ENCODE measurements at places on chromosomes 16 and 17.

GRCh38 chr16:56591377-56592060 is 2.2 kb downstream of the MT3 start:
- no peak for DNase-seq

DNA sequence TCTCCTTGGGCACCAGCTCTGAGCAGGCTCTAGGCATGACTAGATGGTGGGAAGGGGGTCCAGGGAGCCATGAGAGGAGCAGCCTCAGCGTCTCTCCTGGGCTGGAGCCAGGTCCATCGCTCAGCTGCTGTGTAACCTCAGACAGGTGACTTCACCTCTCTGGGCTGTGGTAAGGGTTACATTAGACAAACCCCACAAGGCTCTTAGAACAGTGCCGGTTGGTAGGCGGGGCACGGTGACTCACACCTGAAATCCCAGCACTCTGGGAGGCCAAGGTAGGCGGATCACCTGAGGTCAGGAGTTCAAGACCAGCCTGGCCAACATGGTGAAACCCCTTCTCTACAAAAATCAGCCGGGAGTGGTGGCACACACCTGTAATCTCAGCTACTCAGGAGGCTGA is 18.1 kb upstream of the NPTX1 start:
- no peak for DNase-seq

- DNase-seq, result no peak
Measured at GRCh38 chr16:30000735-30001631, 4.9 kb downstream of the INO80E start.

DNA sequence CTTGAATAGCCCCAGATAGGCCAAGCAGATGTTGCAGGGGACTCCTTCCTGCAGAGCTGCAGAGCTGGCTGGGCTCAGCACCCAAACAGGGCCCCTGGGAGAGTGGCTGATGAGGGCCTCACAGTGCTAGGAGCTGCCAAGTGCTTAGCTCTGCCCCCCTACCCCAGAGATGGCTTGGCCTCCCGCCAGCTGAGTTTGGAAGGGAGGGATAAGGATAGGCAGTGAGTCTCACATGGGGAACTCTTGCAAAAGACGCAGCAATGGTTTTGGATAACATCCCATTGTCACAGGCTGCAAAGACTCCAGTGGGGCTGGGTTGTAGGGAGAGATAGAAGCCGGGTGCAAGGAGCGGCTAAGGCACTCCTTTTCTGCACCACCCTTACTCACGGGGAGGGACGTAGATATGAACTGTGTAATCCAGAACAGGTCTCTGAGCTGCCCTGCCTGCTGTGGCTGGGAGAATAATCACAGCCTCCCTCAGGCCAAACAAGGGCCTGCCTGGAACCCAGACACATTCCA is 52.9 kb upstream of the MAF start:
- no peak for DNase-seq

DNA sequence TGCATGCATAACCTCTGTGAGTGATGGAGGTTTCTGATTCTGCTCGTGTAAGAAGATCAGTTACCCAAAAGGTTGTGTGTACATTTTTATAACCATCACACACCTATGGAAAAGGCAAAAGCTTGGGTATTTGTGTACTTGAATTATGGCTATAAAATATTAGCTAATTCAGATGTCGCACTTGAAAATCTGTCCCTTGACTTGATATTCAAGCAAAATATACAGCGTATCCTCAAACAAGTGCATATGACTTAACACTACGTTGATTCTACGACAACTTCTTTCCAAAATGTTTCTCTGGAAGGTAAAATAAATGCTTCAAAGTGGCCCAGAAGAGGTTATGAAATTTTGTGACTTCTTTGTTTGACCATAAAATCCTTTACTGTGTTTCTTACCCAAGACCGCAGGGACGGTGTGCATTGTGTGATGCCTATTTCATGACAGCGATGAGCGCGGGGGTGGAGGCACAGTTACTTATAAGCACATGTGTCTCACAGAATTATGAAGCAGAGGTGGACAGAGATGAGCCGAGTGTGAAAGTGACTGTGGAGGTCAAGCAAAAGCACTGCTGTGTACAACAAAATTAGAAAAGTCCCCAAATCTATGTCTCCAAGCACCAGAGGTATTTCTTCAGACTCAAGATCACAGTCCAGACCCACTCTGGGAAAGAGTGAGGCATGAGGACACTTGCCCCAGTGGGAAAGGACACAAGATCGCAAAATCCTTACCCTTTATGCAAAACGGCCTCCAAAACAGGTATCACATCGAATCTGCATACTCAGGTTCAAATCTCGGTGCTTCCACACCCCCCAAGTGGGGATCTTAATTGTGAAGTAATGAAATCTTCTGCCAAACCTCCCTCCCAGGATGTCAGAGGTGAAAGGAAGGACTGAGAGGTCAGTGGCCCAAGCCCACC is 4.1 kb upstream of the HOXB9 start:
- DNase-seq, result no peak

GRCh38 chr16:87015021-87015420 is 302.2 kb downstream of the C16orf95 start:
- DNase-seq, result no peak

GRCh38 chr16:83940630-83941378 is 12.2 kb upstream of the OSGIN1 start:
- DNase-seq, result no peak

- DNase-seq, result no peak
Measured at GRCh38 chr17:77396610-77397009, 255.8 kb downstream of the SEC14L1 start.

- no peak for DNase-seq
Measured at GRCh38 chr17:73754886-73755400, 110.7 kb upstream of the SDK2 start.

DNA sequence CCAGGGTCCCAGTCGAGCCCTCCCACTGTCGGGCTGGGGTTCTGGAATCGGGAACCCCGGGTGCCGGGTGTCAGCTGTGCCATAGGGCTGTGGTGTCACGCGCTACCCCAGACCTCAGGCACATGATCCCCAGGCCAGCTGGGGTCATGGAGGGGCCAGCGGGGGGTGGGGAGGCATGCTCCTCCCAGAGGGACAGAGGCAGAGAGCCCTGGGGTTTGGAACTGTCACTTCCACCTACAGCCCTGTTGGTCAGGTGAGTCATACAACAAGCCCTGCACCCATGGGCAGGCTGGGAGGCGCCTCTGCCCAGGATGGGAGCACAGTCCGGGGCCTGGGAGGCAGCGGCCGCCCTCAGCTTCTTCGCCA is 63.0 kb downstream of the BAIAP2 start:
- no peak for DNase-seq

- no peak for DNase-seq
Measured at GRCh38 chr16:12318661-12319427, 342.3 kb downstream of the SNX29 start.

DNA sequence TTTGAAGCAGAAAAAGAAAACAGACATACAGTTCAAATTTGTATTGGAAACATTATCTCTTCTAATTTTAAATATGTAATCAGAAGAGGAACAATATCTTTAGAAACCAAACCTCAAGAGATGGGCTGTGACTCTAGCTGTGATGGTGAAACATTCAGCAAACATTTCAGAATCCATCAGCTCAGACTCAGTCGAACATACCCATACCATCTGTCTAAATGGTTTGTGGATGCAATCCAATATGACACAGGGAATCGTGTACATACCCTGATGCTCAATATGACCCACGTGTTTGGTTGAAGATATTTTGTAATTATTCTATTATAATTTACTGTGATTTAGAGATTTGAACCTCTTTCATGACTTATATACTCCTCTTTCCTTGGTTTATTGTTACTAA is 665.2 kb upstream of the CDH8 start:
- DNase-seq, result no peak

GRCh38 chr17:62704381-62704971 is 77.0 kb downstream of the MRC2 start:
- DNase-seq, result no peak

DNA sequence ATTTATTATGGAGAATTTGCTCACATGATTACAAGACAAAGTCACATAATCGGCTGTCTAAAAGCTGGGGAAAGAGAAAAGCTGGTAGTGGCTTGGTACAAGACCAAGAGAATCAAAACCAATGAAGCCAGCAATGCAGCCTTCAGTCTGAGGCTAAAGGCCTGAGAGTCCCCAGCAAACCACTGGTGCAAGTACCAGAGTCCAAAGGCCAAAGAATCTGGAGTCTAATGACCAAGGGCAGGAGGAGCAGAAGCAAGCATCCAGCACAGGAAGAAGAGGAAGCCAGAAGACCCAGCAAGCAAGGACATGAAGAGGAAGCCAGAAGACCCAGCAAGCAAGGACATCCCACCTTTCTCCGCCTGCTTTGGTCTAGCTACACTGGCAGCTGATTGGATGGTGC is 250.6 kb upstream of the SALL1 start:
- no peak for DNase-seq

DNA sequence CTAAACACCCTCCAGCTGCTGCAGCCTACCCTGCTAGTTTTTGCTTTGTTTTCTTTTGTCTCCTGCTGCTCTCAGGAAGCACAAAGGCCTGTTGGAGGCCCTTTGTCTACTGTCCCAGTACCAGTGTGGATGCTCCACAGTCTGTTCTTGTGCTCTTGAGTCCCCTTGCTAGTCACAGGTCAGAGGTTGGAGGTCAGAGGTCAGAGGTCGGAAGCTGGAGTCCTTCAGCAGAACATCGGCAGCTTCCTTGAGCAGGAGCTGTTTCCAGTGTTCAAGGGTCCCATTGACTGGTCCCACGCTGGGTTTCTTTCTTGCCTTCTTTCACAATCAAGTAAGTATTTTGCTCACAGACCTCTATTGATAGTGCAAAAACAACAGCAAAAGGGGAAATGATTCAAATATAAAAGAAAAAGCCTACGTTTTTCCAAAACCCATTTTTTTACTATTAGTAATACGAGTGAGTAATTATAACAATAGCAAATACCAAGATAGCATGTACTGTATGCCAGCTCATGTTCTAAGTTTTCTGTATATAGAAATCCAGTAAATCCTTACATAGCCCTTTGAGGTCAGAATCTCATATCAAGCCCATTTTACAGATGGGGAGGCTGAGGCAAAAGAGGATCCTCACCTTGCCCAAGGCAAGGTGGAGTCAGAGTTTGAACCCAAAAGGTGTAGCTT is 10.9 kb upstream of the IL34 start:
- DNase-seq, result no peak

DNA sequence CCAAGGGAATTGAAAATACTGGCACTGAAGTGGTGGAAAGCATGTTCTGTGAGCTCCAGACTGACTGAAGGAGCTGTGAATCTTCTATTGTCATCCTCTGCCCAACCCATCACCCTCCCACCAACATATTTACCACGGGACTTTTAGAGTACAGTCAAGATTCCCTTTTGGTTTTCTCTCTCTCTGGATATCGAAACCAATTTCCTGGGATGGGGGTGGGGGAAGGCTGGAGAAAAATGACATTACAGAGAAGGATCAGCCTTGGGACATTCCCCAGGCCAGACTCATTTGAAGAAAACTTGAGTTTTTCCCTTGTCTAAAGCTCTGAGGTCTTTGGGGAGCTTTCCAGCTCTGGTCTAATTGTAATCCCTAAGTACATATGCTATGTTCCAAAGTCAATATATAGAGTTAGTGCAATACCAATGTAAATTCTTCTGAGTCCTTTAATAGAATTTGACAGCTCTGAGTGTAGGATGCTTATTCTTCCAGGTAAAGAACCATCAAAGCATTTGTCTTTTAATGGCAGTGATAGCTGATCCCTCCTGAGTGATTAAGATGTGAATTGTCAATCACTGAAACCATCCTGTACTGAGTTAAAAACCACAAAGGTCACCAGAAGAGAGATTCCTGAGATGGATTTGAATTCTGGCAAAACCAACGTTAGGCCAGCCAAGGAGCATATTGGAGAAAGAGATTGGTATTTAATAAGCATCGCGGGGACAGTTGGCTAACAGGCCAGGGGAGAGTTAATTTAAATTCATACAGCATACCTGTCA is 48.8 kb upstream of the CCL1 start:
- no peak for DNase-seq

- DNase-seq, result no peak
Measured at GRCh38 chr17:66403846-66404556, 101.6 kb downstream of the PRKCA start.

GRCh38 chr16:15427648-15428239 is 6.6 kb upstream of the BMERB1 start:
- peak; percentile 41 for DNase-seq

DNA sequence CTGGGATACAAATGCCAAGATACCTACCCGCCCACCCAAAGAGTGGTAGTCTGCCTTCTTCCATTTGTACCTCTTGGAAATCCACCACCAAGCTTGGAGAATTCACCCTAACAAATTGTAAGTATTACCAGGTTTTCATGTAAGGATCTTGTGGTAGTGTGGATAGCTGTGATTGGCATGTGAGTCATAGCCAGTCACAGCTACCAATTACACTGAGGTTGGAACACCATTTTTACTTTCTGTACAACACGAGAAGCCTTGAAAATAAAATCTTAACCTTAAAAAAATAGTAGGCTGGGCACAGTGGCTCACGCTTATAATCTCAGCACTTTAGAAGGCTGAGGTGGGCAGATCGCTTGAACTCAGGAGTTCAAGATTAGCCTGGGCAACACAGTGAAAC is 18.5 kb upstream of the SLC35G3 start:
- no peak for DNase-seq

GRCh38 chr17:7961421-7961820 is 29.4 kb downstream of the CNTROB start:
- no peak for DNase-seq

GRCh38 chr16:89145406-89146161 is 26.0 kb upstream of the CDH15 start:
- DNase-seq, result no peak

DNA sequence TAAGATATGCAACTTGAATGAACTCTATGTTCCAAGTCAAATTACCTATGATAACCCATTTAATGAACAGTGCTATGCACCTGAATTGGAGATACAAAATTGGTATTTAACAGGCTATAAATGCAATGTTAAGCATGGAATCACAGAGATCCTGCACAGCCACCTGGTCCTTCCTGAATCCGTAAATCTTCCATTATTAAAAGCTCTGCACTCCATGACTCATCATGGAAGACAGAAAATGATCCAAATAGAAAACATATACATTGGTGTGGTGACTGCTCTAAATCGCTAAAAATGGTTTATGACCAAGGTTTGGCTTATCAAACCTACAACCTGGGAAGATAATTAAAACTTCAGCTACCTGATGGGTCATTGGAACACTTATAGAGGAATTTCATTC is 45.3 kb downstream of the GLG1 start:
- DNase-seq, result no peak

DNA sequence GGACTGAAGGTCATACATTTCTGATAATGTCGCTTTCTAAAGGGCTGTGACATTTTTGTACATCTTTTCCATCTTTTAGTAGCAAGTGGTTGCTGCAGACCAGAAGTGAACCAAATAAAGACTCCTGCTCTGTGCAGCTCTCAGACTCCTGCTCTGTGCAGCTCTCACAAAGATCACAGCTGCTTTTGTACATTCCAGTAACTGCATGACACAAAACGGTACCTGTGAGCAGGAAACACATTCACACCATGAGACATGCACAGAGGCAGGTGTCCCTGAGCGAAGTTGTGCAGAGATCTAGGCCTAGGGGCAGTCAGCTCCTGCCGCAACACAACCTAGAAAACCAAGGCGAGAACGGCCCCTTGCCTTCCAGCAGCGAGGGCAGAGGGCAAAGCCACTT is 67.5 kb downstream of the KLHDC4 start:
- DNase-seq, result no peak
